ENCODE measurements at places on chromosomes 12 and 14.

GRCh38 chr12:5506821-5507231 is 74.9 kb downstream of the NTF3 start:
- H3K36me3 ChIP-seq = no peaks in the 10 kb centered on the region
- peaks cover 5% of the 10 kb centered on the region for H3K4me1 ChIP-seq
- no peak overlapping the region for H3K27ac ChIP-seq
- no peak overlapping the region for H3K4me3 ChIP-seq
- no peak for DNase-seq

GRCh38 chr12:125890366-125890905 is 825.2 kb downstream of the AACS start:
- no peaks in the 10 kb centered on the region for H3K4me1 ChIP-seq
- H3K27ac ChIP-seq = no peak overlapping the region
- H3K27me3 ChIP-seq = no peaks in the 10 kb centered on the region
- no peaks in the 10 kb centered on the region for H3K36me3 ChIP-seq
- no peak for DNase-seq

DNA sequence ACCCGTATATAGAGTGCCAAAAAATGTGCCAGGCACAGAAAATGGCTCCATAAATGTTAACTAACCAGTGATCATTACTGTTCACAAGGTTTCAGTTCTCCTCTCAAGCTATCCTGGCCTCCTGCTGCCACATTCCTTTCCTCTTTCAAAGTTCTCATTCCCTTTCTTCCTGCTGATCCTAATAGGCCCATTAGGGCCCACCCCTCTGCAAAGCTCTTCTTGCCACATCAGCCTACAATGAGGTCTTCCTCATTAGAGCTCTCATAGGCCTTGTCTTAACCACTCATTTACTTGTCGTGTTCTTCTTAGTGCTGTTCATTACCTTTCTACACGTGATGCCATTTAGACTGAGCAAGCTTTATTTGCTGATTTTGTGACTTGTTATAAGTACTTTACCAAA is 40.5 kb downstream of the RPS29 start:
- H3K27me3 ChIP-seq = no peaks in the 10 kb centered on the region
- no peaks in the 10 kb centered on the region for H3K4me1 ChIP-seq
- H3K4me3 ChIP-seq = no peak overlapping the region
- H3K27ac ChIP-seq = no peak overlapping the region
- no peaks in the 10 kb centered on the region for H3K36me3 ChIP-seq

DNA sequence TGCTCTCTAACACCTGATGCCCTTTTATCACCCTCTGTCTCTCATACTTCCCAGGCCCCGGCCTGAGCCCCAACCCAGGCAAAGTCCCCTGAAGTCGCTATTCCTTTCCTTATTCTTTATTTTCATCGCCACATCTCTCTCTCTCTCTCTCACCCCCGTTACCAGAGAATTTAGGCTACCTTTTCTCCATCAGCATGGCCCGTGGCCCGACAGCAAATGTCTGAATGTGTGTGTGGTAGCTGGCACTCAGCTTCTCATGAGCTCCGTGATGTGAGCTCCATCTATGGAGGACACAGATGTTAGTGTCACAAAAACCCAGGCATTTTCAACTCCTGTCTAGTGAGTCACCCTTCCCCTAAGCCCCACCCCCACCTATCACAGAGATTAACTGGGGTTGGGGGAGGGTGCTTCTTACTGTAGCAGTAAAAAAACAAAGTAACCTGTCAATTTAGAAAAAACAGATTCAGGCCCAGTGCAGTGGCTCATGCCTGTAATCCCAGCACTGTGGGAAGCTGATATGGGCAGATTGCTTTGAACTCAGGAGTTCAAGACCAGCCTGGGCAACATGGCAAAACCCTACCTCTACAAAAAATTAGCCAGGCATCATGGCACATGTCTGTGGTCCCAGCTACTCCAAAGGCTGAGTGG is 53.8 kb downstream of the VCPKMT start:
- DNase-seq = no peak
- no peaks in the 10 kb centered on the region for H3K27me3 ChIP-seq
- no peaks in the 10 kb centered on the region for H3K36me3 ChIP-seq
- peaks cover 33% of the 10 kb centered on the region for H3K4me1 ChIP-seq

GRCh38 chr14:89330236-89331002 is 86.6 kb downstream of the FOXN3 start:
- peak; percentile 91 for DNase-seq
- no peaks in the 10 kb centered on the region for H3K36me3 ChIP-seq
- H3K4me1 ChIP-seq = peaks cover 17% of the 10 kb centered on the region
- no peaks in the 10 kb centered on the region for H3K27me3 ChIP-seq

GRCh38 chr12:47488888-47489287 is 216.9 kb downstream of the RPAP3 start:
- H3K4me3 ChIP-seq = no peak overlapping the region
- no peaks in the 10 kb centered on the region for H3K27me3 ChIP-seq
- no peak overlapping the region for H3K27ac ChIP-seq
- H3K4me1 ChIP-seq = no peaks in the 10 kb centered on the region

DNA sequence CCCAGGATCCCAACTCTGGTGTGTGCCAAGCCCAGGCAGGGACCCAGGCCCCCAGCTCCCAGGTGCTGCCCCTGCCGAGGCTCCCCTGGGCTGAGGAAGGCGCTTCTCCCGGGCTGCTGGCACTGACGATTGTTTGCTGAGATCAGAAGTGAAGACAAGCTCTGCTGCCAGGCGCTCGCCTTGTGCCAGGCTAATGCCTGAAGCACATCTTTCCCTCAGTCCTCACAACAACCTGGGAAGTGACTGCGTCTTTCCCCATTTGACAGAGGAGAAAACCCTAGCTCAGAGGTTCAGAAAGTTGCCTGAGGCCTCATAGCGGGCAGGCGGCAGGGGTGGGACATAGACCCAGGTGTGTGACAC is 36.8 kb downstream of the ANKRD9 start:
- H3K4me3 ChIP-seq = no peak overlapping the region
- H3K36me3 ChIP-seq = no peaks in the 10 kb centered on the region
- peaks cover 6% of the 10 kb centered on the region for H3K4me1 ChIP-seq
- no peaks in the 10 kb centered on the region for H3K27me3 ChIP-seq
- no peak for DNase-seq

- H3K27me3 ChIP-seq = no peaks in the 10 kb centered on the region
- H3K4me3 ChIP-seq = no peak overlapping the region
- H3K36me3 ChIP-seq = no peaks in the 10 kb centered on the region
- DNase-seq = no peak
- peaks cover 20% of the 10 kb centered on the region for H3K4me1 ChIP-seq
- H3K27ac ChIP-seq = no peak overlapping the region
Observed at GRCh38 chr12:120817559-120818330, 86.4 kb downstream of the SPPL3 start.

- no peak overlapping the region for H3K4me3 ChIP-seq
- H3K4me1 ChIP-seq = peaks cover 30% of the 10 kb centered on the region
- H3K27ac ChIP-seq = peak overlapping the region; percentile 45
- H3K36me3 ChIP-seq = no peaks in the 10 kb centered on the region
- no peaks in the 10 kb centered on the region for H3K27me3 ChIP-seq
Observed at GRCh38 chr12:108814462-108815211, 42.7 kb downstream of the SSH1 start.

DNA sequence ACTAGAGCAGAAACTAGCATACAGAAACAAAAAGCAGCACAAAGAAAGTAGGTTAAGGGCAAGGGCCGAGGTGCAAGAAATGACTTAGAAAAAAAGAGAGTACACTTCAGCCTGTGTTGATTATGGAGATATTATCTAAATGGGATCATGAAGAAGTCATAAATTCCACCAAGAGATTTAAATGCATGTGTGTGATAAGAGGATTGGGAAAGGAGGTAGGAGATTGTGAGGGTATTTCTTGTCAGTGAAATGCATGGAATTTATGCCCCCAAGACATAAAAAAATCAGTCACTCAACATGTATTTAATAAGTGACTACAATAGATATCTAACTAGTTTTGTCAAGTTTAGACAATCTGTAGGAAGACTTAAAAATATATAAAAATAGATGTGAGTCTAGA is 976.2 kb upstream of the LRFN5 start:
- no peak for DNase-seq
- H3K27ac ChIP-seq = no peak overlapping the region
- no peaks in the 10 kb centered on the region for H3K36me3 ChIP-seq

DNA sequence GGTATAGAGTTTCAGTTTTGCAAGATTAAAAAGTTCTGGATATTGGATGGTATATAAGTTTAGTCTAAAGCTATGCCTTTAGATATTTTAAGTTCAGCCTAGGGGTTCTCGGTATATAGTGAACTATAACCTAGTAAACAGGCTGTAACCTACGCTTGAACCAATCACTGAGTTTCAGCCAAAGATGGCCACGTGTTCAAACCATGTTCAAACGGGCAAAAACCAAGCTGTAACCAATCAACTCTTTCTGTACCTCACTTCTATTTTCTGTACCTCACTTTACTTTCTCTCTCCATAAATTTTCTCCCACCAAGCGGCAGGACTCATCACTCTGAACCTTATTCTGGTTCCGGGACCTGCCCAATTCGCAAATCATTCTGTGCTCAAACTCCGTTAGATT is 1.4 kb downstream of the TMBIM4 start:
- H3K36me3 ChIP-seq = no peaks in the 10 kb centered on the region
- no peak for DNase-seq
- H3K27ac ChIP-seq = peak overlapping the region; percentile 98
- peak overlapping the region; percentile 80 for H3K4me3 ChIP-seq
- H3K4me1 ChIP-seq = peaks cover 26% of the 10 kb centered on the region

DNA sequence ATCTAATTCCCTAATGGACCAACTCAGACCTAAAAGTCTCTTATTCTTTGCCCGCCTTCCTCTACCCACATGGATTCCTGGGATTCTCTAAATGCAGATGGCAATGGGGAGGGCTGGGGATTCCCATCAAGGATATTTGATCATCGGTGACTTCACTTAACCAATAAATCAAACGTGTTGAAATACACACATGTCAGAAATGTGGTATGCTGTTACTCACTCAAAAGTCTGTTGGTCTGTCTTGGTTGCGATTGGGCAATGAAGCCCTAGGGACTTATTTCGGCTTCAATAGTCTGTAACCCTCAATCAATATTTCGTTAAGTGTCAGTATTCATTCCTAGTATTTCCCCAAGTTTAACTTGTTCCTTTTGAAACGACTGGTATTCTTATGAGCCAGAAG is 117.2 kb upstream of the DIO3 start:
- no peaks in the 10 kb centered on the region for H3K27me3 ChIP-seq
- peaks cover 4% of the 10 kb centered on the region for H3K4me1 ChIP-seq
- no peak overlapping the region for H3K27ac ChIP-seq
- no peak overlapping the region for H3K4me3 ChIP-seq

GRCh38 chr14:55339770-55340169 is 68.5 kb downstream of the FBXO34 start:
- H3K4me3 ChIP-seq = no peak overlapping the region
- H3K36me3 ChIP-seq = no peaks in the 10 kb centered on the region
- DNase-seq = no peak
- H3K4me1 ChIP-seq = peaks cover 55% of the 10 kb centered on the region
- no peak overlapping the region for H3K27ac ChIP-seq

DNA sequence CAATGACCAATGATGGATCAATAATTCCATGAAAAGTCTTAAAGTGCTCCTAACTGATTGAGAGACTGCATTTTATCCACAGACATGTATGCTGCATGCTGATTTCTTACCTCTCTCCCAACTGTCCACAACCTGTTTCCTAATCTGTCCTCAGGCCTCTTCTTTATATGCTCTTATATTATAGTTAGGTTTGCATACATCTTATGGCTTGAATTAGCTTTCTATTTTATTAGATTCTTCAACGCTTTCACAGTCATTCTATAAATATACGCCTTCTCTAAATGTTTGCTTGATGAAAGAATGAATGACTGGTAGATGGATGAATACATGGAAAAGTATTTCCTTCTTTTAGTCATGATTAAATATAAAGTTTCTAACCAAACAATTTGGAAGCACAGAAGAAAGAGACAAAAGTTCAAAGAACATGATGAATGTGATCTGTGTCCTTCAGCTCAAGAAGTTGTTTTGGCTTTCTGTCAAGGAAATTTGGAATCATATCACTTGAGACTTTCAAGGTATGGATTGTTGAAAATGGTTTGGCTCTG is 91.8 kb upstream of the NPAS3 start:
- no peaks in the 10 kb centered on the region for H3K36me3 ChIP-seq
- H3K4me3 ChIP-seq = no peak overlapping the region
- H3K27me3 ChIP-seq = no peaks in the 10 kb centered on the region
- no peaks in the 10 kb centered on the region for H3K4me1 ChIP-seq
- DNase-seq = no peak

- no peaks in the 10 kb centered on the region for H3K4me1 ChIP-seq
- H3K4me3 ChIP-seq = no peak overlapping the region
- H3K36me3 ChIP-seq = no peaks in the 10 kb centered on the region
- H3K27me3 ChIP-seq = no peaks in the 10 kb centered on the region
Observed at GRCh38 chr14:70339039-70339438, 20.4 kb downstream of the COX16 start.

DNA sequence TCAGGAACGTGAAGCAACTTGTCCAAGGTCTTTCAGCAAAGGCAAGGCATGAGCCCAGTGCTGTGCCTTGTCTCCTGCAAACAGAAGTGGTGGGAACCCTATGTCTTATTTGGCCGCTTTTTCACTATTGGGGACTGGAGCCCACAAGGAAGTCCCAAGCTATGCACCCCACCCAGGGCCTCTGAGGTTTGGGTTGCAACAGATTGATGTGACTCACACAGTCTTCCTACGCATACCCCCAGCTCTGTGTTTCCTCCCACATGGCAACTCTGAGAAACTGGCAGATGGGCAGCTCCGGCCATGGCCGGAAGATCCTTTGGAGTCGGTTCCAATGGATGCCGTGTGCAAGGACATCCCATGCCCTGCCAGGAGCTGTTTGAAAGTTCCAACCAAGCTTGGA is 28.3 kb upstream of the CMKLR1 start:
- H3K4me3 ChIP-seq = no peak overlapping the region
- no peak overlapping the region for H3K27ac ChIP-seq
- H3K36me3 ChIP-seq = no peaks in the 10 kb centered on the region
- DNase-seq = no peak
- no peaks in the 10 kb centered on the region for H3K27me3 ChIP-seq

GRCh38 chr14:101064718-101065117 is 161.2 kb upstream of the RTL1 start:
- H3K36me3 ChIP-seq = no peaks in the 10 kb centered on the region
- no peak overlapping the region for H3K4me3 ChIP-seq
- no peaks in the 10 kb centered on the region for H3K27me3 ChIP-seq
- DNase-seq = no peak
- no peaks in the 10 kb centered on the region for H3K4me1 ChIP-seq

DNA sequence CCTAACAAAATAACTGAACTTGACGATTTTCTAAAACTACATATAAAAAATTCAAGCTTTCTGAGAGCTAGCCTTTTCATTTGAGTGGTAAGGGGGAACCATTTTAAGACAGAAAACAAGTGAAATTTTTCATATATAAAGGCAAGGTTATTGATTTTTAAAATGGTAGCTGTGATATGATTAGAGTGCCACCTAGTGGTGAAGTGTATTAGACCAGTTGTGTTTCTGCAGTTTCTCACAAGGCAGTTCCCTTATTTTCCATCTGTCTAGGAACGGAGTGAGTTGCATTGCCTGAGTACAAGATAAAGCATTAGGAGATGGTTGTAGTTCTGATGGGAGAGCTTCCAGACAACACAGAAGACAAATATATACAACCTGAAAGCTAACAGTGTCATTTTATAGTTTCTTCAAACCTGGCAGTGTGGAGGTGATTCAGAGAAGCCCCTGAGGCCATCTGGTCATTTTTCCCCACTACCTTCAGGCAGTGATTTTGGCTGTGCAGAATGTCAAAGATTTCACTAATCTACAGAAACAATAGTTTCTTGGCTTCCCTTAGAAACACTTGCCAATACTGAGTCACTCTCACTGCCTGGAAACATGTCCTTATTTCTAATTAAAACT is 180.8 kb downstream of the C12orf50 start:
- DNase-seq = no peak
- H3K36me3 ChIP-seq = no peaks in the 10 kb centered on the region
